MCF 10A (cell line): ENCODE measurements at places on chromosomes 5 and 9. TPM values are rescaled to one million over a fixed set of nuclear protein-coding genes. Genes with fewer than 3 reads are reported as not detected.
A peak's percentile ranks its signal among the peaks of the same experiment; 100 is the strongest.

DNA sequence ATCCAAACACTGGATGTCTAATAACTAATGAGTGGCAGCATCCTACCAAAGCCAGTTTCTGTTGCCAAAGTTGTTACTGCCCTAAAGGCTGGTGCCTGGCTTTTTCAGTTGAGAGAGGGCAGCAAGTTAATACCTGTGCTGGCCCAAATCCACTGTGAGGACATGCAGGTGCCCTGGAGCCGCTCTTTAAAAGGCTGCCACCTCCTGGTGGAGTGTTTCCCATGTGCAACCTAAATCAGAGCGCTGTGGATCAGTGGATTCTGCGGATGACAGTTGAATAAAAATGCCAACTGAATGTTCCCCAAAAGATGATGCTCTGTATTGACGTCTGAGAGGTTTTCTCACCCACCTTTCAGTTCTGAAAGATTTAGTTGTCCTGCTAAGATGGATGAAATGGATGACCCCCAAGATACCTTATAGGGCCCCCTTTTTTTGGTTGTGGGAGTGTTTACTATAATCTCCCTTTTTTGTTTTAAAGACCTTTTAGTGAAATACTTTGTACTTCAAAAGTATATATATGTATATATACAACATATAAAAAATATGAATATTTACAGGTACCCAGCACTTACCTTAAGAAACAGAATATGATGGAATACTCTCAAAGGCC is 146.4 kb downstream of the EGFLAM start:
- peak; percentile 60 for DNase-seq

- DNase-seq = no peak
These were observed 260.2 kb upstream of the EFNA5 start for GRCh38 chr5:107930891-107931290.

QRFP gene
- total RNA-seq = not detected in 2 replicates

IRX1 gene
- total RNA-seq = 13.8 and 15.5 TPM in 2 replicates

MEF2C gene
- 0.05 and 0.07 TPM in 2 replicates for total RNA-seq

DNA sequence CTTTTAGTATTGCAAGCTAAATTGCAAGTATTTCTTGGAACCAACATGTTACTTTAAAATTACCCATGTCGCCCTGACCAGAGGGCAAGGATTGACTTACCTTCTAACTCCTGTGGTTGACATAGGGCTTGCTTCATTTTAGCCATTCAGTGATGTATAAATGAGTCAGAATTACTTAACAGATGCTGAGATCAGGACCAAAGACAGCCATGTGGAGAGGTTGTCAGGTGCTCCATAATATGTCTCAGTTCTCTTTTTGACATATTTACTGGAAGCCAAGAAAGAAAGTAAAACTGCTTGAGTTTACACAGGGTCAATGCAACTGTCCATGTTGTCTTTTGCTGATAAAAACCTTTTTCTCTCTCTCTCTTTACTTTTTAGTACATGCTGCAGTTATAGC is 33.2 kb downstream of the F2RL2 start:
- peak; percentile 13 for DNase-seq

- no peak for DNase-seq
These were observed 76.6 kb upstream of the ITGA1 start for GRCh38 chr5:52710972-52711596.

- DNase-seq = no peak
These were observed 52.8 kb upstream of the PRSS3 start for GRCh38 chr9:33742519-33742918.

- DNase-seq = no peak
These were observed 42.9 kb upstream of the SPTLC1 start for GRCh38 chr9:92158097-92158601.

- DNase-seq = no peak
These were observed 1.8 kb downstream of the SCAMP1 start for GRCh38 chr5:78362220-78362619.

DNA sequence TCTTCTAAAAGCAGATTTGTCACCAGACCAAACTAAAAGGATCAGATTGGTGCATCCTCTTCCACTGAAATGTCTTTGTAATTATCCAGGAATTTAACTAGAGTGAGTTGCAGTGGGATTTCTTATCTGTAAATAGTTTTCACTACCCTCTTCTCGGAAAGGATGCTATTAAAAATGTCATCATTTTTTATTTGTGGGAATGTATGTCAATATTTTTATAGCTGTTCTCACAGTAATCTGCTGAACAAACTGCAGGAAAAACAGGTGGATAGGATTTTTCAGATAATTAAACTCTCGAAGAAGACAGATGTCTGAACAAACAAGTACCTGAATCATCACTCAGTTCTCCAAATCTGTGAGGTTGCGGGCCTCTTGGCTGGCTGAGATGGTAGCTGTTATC is 62.7 kb downstream of the RAB14 start:
- no peak for DNase-seq

DNAI1 gene
- total RNA-seq = not detected in 2 replicates

C9orf50 gene
- 0.20 TPM in 1 of 2 replicates, not detected in the other for total RNA-seq

DNA sequence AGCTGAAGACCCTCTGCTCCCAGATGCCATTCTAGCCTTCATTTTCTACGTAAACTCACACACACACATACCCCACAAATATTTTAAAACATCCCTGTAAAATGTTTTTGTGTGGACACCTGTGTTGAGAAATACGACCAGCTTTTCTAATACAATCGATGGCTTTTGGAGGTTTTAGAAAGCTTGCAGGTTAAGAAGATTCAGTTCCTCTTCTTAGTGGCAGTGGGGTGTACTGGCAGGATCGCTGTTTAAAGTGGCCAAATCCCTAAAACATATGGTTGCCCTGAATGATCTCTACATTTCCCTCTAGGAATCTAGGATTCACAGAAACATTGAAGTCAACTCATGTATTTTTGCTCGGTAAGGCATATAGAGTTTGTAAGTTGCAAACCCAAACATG is 236.3 kb downstream of the NSG2 start:
- DNase-seq = no peak

DNA sequence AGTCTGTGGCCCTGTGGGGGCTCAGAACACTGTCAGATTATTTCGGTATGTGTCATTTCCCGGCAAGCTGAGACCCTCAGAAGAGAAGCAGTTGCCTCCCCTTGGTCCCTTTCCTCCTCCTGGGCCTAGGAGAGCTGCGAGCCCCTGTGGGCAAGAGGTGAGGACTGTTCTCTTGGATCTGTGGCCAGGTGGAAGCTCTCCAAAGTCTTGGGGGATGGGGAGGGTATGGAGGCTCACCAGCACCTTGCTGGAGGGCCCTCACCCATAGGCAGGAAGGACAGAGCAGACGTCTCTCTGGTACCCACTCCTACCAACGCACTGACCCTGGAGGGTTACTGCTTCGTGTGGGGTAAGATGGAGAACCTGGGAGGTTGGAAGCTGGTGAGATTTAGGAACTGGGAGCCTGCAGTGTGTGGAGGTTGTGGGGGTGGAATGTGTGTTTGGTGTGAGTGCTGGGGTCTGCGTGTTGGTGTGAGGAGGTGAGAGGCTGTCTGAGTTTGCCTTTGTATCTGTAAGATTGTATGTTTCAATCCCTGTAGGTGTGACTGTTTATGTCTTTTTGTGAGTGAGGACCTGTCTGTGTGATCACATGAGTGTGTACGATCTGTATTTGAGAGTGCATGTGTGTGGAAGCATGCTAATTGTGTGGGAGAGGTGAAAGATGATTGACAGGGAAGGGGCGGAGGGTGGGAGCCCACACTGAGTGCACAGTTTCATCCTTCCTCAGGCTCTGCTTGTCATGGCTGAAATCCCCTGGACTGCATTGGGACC is 52.4 kb upstream of the PSD2 start:
- no peak for DNase-seq

NUDT2 gene
- total RNA-seq = 30.6 and 35.0 TPM in 2 replicates

LIFR gene
- total RNA-seq = 3.7 and 3.9 TPM in 2 replicates

GRCh38 chr5:142678529-142678928 is 7.4 kb downstream of the FGF1 start:
- DNase-seq = no peak

DNA sequence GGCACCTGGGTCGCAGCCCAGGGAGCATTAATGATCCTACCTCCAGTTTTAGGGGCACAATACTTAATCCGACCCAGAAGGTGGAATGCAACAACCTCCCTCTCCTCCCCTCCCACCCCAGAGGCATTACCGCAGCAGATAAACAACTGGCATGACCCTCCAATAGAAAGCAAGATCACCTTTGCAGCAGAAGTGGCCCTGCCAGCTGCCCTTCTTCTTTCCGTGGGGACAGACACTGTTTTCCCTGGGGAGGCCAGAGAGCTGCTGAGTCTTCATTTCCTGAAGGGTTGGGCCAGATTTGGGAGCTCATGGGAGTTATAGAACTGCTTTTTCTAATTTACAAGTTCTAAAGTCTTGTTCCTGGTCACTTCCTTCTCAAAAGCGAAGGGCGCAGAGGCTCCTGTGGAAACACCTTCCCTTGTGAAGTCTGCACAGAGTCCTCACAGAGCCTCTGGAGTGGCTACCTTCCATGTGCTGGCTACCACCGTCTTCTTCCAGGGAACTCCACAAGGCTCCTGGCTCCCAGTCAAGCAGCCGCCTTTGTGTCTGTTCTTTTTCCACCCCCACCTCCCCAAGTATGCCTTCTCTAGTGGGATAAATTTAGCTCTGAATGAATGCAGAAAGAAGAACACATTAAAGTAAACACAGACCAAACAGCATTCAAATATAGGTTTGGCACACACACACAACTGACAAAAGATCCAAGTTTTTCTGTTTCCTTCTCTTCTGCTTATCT is 8.0 kb upstream of the PALM2AKAP2 start:
- DNase-seq = no peak

DNA sequence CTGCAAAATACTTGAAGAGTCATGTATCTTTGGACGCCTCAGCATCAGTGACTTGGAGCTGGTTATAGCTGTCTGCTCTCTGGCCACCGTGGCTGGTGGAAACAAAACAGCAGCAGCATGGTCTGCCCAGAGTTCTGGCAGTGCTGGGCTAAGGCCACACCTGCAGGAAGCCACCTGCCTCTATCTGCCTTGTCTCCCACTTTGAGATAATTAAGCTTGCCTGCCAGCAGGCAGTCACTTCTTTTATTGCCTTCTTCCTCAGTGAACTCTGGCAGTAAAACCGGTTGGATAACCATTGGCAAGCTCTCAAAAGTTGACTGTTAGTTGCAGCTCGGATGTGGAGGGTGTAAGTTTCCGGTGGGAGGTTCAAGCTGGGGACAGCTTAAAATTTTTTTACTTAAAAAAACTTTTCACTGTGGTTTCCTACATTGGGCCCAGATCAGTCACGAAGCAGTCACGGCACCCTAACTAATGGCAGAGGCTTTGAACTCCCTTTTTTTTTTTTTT is 4.9 kb downstream of the SMIM3 start:
- peak; percentile 73 for DNase-seq

GRCh38 chr5:33339413-33339812 is 101.4 kb upstream of the TARS1 start:
- DNase-seq = no peak

- DNase-seq = no peak
These were observed 1171.2 kb downstream of the CDH12 start for GRCh38 chr5:21681911-21682310.

DNA sequence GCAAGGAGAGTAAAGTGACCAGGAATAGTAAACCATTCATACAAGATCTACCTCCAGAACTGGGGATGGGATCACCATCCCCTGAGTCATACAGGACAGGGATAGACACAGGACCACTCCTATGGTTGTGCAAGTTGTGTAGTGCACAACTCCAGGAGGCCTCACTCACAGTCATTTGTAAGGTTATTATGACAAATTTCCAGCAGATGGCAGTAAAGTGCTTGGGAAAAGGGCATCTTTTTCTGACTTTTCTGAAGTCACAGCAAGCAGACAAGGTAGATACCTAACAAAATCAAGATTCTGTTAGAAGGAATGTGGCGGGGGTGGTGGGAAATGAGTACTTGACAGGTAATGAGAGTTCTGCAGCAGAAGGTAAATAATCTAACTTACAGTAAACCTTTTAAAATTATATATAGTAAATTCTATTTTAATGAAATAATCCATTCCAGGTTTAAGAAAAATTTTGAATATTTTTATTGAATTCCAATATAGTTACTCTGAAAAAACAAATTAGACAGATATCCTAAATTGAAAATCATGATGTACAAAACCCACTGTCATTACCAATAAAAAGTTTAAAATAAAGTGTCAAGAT is 16.7 kb upstream of the KIF27 start:
- peak; percentile 83 for DNase-seq

DNA sequence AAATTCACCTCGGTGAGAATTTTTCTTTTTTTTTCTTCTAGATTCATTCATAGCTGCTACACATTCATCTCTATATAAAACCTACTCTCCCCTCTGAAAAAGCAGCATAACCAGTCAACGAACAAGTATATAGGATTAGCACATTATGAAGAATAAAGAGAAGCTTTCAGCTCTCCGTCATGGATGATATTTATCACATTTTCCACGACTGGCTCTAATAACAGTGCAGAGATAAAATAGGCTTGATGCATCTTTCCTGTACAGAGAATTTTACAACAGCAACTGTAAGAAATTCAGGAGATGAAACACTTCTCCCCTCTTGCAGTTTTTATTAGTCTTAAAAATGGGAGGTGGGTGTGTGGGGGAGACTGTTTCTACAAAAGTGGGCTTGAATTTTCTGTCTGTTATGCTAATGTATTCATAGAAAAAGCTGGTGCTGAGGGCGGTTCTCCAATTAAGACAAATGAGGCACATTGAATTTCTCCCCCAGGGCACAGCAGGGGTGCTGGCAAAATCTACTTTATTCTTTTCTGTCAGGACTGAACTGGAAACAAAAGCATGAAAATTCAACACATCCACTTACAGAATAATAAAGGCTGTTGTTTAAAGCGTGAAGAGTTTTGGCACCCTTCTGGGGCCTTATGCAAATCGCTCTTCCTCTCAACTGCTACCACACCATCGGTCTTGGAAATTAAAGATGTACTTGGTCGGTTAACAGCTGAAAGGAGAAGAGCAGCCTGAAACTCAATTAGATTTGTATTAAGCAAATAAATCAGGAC is 233.9 kb upstream of the ZNF608 start:
- DNase-seq = no peak

PDZD2 gene
- total RNA-seq = 22.6 and 23.0 TPM in 2 replicates

DNA sequence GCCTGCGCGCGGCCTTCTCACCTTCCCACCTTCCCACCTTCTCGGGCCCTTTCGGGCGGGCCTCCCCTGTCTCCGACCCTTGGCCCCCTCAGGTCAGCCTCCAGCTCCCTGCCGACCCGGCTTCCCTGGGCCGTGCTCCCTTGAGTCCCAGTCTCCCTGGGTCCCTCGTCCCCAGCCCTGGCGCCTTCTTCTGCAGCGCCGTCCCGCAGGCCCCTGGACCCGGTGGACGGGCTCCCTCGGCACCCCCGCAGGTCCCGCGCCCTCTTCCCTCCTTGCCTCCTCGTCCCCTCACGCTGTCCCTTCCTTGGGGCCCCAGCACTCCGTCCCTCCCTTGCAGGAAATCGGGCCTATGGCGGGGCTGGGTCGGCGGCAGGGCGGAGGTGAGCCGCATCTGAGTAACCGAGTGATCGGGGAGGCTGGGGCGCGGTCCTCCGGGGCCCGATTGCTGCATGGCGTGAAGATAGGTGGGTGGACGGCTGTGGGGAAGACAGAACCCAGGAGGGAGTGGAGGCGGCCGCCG is 7.6 kb downstream of the ARPC5L start:
- peak; percentile 33 for DNase-seq

GRCh38 chr9:113293285-113293878 is 9.8 kb downstream of the RNF183 start:
- DNase-seq = no peak

- DNase-seq = no peak
These were observed 10.5 kb upstream of the TRAF1 start for GRCh38 chr9:120937127-120937526.
